ENCODE measurements at places on chromosomes 11 and 22.

DNA sequence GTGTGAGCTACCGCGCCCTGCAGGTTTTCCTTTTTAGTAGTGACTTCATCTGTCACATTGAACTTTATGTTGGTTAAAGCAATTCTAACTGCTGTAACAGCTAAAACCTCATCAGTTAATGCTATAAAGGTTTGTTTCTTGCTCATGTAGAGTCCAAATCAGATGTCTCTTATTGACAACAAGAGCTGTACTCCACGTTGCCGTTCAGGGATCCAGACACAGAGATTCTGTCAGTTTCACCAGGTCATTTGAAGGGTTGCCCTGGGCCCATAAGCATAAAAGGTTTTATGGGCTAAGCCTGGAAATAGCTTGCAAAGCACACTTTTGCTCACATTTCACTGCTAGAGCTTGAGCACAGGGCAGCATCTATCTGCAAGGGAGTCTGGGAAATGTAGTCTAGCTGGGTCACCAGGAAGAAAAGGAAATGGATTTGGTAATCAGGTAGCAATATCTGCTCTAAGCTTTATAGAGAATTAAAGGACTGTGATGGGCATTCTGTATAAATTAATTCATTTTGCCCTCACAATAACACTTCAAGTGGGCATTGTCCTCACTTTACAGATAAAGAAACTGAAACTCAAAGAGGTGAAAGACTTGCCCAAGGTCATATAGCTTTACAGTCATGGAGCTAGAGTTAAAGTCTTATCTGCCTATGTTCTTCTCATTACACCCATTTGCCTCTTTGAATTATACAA is 25.2 kb upstream of the PTPRJ start:
- no peak for DNase-seq

GRCh38 chr11:107653076-107653475 is 58.8 kb downstream of the SLN start:
- DNase-seq = no peak

DNA sequence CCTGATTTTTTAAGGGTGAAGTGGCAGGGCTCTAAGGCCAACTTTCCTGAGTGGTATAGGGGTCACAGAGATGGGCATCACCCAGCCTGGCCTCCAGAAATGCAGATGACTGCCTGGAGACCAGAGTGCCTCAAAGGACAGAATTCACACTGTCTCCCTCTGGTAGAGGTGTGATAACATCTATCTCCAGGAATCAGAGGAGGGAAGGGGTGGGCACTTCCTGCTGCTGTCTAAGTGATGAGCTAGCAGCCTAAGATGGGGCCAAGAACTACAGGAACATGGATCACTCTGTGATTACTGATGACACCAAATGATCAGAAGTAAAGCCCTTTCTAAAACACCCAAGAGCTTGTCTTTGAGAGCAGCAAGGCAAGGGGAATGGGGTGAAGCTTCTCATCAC is 61.9 kb downstream of the C11orf58 start:
- DNase-seq = no peak

- DNase-seq = no peak
Observed at GRCh38 chr11:110855191-110855590, 143.0 kb upstream of the ARHGAP20 start.

DNA sequence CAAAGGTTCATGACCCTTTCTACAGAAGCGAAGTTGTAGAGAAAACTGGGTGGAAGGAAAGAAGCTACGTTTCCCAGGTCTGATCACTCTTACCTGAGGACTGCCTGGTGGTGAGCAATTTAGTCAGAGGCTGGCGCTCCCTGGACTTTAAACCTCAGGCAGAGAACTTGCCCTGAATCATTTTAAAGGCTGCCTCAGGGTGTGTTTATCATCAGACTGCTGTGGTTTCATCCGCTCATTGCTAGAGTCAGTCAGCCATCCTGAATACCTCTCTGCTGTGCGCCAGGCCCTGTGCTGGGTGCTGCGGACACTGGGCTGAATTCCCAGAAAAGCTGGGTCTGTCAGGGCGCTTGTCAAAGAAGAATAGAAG is 2.7 kb downstream of the DTX4 start:
- no peak for DNase-seq

GRCh38 chr11:597166-597725 is 18.5 kb downstream of the IRF7 start:
- no peak for DNase-seq

DNA sequence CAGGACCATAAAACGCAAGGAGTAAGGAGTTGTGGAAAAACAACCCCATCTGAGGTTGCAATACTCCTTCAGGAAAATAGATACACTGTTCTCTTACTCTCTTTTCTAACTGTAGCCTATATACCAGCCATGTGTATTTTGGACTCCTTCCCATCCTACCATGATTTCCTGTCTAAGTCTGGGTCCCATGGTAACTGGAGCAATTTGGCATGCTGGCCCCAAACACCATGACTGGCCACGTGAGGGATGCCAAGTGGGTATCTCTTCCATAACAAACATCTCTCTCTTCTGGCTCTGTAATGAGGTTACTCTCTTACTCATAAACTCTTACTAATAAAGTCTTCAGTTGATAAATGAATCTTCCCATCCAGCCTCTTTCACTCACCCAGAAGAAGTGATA is 26.5 kb downstream of the ABTB2 start:
- DNase-seq = no peak
